ENCODE measurements at places on chromosomes 3 and 15.

- DNase-seq: no peak
Measured at GRCh38 chr3:196354132-196354531, 15.9 kb upstream of the TM4SF19 start.

- no peak for DNase-seq
Measured at GRCh38 chr15:44782516-44782915, 46.2 kb downstream of the TRIM69 start.

DNA sequence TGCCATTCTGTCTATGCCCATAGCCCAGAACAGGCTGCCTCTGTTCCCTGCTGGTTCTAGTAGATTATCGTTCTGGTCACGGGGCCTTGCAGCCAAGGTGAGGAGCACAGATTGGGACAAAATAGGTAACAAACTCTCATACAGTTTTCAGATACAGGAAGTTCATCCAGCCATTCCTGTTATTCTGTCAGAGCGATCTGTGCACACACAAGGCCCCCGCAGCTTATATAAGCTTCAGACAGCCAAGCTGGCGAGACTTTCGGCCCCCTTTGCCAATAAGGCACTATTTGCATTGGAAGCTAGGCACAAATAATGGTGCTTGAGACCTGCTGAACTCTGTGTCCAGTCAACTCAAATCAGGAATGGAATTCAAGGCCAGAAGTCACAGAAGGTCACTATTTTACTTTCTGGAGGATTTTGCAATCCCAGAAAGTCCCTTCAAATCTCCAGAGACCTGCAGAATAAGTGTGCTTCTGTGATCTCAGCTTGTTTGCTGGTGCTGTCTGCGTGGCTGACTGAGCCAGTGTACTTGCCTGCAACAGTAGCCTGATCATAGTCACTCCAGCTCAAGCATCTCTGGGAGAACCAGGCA, 69.4 kb downstream of the BFSP2 start:
- DNase-seq: no peak

GRCh38 chr3:25665315-25666280, 891 bp upstream of the TOP2B start:
- DNase-seq: no peak

DNA sequence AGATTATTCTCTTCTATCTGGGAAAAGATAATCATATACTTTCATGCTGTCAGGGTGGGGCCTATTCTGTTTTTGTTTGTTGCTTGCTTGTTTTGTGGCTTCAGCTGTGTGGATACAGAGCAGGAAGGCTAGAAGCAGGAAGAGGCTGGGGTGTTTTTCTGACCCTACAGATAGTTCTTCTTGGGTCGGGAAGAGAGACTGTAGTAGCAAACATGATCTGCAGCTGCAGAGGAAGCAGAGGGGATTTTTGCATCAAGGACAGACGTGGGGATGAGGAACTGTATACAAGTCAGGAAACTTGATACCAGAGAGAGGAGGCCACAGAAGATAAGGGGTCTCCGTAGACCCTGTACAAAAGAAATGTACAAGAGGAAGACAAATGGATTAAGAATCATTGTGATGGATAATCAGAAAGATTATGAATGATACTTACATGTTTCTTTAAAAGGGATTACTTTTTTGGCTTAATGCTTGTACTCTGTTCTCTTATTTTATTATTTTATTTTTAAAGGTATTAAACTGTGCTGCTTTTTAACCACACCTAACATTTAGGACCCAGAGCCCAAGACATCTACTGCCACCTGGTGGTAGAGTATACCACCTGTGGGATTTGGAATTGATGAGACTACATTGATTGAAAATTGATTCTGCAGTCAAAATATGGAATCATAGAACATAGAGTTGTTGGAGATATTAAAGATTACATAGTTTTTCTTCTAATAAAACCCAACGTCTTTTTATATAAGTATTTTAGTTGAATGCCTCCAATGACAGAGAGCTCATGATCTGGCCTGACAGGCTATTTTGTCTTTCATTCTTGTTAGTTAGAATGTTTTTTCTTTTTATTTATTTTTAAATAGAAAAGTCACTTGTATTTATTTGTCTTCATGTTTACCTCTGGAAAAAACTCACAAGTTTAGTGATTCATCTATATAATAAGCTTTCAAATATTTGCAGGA, 87.3 kb upstream of the ROPN1 start:
- DNase-seq: no peak

DNA sequence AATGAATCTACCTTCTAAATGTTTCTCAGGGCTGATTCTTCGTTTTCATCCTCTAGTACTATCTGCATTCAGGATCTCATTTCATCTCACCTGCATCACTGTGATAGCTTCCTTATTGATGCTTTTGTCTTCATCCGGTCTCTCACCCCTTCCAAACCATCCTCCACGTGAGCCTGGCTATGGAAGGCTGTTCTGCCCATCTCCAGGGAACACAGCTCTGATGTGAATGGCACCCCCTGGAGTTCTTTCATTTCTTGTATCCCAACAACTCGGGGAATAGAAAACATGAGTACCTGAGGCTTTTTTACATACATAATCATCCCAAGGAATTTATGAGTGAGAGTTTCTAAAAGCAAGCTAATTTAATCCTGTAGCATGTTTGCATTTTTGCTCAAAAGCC, 8.8 kb upstream of the DPPA4 start:
- no peak for DNase-seq

DNA sequence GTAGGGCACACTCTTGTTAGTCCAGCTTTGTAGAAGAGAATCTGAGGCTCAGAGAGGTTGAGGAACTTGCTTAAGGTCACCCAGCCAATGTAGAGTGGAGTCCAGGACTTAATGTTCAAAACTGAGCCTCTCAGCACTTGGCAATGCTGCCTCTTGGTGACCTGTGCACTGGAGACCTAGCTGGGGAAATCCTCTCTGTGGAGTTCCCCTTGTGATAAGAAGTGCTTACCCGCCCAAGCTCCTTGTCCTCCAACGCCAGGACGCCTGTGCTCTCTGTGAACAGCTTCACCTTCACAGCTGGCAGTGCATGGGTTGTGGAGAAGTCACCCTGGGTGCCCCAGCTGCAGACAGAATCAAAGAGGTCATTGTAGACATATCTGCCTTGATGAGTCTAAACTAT, 219.1 kb upstream of the FEZF2 start:
- DNase-seq: no peak

DNA sequence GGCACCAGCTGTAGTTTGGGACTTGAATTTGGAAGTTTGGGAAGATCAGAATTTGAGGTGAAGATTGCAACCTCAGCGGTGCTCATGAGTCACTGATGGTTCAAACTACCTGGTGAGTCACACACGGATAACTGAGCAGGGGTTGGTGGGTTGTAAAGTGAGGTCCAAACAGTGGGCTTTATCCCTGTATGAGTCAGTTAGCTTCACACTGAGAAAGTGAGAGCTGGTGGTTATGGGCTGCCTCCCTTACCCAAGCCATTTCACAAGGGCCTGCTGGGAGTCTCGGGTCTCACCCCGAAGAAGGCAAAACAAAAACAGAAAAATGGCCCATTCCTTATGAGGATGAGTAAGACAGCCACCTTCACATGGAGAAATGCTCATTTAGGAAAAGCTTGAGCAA, 77.0 kb downstream of the ITGA11 start:
- no peak for DNase-seq

DNA sequence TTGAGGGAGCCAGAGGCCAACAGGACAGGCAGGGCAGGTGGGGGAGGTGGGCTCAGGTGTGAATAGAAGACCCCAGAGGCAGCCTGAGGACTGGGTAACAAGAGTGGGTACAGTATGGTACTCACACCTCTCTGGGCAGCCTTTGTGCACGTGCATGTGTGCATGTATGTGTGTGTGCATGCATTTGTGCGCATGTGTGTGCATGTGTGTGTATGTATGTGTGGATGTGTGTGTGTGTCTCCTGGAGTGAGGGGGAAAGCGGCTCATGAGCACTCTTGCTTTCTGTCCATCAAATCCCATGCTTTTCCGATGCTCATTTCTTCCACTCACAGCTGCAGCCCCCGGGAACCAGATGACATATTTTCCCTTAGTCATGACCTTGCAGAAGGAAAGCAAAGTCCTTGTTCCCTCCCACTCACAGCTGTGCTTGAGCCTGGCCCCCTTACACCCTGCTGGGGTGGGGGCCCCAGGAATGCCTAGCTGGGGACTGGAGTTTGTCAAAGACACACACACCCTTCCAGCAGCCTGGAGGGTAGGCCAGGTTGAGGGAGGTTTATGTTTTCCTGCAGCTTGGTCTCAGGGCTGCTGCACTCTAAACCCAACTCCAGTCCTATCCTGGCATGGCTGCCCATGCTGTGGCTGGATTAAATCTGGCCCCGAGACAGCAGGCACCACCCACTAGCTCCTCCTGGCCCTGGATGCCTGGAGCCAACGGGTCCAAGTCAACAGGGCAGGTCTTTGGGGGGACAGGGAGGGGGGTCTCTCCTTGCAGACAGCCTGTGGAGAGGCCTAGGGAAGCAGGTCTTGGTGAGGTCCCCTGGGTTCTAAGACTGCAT, 22.5 kb downstream of the CCDC33 start:
- no peak for DNase-seq

- no peak for DNase-seq
Measured at GRCh38 chr3:155352900-155353490, 59.5 kb upstream of the STRIT1 start.

DNA sequence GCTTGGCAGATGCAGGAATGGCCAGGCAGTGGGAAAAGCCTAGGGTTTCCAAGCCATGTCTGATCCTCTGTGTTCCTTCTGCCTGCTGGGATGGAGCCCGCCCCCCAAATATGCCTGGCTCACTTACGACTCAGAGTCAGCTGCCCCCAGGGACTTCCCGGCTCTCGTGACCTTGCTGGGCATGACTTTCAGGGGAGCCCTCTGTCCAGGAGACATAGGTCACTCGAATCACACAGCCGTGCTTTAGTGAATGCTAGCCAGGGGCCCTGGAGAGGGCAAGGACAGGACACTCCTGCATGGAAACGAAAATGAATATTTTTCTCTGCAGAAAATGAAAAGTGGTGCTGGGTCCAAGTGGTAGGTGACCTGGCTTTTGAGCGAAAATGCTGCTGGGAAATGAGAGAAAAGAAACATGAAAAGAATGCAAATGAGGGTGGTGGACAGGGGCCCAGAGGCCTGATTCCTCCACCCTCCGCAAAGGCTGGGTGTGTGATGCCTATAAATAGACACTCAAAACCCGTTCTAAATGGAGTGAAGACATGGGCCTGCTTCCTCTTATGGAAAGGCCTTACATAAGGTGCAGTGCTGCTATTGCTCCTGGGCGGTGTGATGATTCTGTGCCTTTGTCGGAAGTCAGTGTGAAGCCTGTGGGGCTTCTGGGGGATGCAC, 107.4 kb downstream of the APBA2 start:
- DNase-seq: peak; percentile 39

DNA sequence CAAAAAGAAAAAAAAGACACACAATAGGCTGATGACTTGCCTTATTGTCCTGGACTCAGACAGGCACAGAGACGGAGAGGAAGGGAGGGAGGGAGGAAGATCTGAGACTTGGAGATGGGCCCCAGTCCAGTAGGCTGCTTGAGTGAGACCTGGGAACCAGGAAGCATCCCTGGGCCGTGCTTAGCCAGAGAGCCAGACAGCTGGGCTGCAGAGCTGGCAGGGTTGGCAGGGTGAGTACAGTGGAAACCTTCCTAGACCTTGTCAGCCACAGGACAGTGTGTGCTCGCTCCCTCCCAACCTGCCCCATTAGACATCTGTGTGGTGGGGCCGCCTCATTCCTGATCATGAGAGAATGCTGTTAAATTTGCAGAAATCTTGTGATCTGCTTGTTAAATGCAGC, 107.9 kb upstream of the ALDH1A3 start:
- no peak for DNase-seq

GRCh38 chr15:38844736-38845135, 280.1 kb upstream of the RASGRP1 start:
- no peak for DNase-seq

DNA sequence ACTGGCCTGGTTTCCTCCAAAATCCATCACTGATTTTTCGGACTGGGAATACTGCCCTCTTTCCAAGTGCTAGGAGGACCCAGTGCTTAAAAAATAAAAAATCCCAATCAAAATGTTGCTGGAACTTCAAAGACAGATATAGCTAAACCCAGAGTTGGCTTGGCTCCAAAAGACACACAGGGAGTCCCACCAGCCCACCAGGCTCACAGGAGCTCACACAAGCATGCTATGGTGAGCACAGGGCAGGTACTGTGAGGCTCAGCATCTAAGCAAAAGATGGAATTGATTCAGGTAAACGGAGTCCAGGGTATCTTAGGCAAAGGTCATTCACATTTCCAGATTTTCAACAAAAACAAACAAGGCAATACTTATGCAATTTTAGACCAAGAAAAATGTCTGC, 3.7 kb downstream of the TRANK1 start:
- no peak for DNase-seq

- DNase-seq: no peak
Measured at GRCh38 chr3:155859859-155860258, 5.6 kb upstream of the SLC33A1 start.
